Activated CD8-positive, alpha-beta T cell treated with anti-CD3 and anti-CD28 coated beads, Interleukin-2, amount 10 ng/mL, durations not matched to agents 7 days and 5 days (primary cell): ENCODE measurements at places on chromosomes 11 and 22.

DNA sequence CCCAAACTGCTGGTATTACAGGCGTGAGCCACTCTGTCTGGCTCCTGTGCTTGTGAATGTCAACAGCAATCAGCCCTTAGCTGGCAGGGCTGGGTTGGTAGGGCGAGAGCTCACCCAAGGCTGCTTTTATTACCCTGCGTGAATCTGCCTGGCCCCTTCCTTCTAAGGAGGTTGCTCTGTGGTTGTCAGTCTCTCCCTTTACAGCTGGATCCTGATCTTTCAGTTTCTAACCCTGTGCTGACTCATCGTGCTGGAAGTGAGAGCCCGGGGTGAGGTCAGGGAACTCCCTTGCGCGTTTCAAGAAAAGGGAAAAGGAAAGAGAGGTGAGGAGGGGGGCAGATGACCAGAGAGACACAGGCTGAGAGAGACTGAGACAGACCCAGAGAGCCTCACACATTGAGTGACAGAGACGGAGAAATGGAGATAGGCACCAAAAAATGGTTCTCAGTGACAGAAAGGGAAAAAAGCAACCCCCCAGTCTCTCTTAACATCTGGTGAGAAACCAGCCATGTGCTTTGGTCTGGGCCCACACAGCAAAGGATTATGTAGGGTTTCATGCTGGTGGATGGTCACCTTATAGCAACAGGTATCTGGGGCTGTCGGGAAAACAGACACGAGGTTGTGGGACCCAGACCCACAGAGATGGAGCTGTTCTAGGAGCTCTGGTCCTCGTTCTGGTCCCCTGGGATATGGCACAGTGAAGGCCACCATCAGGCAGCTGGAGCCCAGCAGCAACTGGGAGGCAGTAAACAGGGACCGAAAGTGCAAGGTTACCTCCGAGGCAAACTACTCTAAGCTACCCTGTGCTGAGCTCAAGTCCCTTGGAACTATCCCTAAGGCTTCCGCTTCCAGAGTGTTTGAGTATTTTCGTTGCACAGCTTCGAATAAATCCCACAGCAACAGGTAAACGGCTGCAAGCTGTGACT lies 2.5 kb downstream of the TCN2 start:
- DNase-seq = peak; percentile 36

DNA sequence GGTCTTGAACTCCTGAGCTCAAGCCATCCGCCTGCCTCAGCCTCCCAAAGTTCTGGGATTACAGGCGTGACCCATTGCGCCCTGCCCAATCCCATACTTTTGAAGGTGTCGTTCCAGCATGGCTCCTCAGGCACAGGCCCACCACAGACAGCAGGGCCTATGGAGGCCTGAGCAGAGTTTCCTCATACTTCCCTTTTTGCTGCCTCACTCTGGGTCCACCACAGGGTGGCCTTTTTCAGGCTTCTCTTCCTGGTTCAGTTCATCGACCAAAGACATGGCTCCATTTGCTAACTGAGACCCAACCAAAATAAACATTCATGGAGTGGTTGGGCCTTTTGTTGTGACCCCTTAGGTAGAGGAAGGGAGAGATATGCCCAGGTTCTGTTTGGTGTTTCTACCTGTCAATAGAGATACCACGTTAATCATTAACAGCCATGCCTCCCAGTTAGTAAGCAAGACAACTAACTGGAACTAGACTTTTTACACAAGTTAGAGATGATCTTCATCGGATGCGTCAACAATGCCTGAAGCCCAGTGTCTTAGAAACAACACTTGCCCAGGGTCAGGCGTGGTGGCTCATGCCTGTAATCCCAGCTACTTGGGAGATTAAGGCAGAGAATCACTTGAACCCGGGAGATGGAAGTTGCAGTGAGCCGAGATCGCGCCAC lies 35.1 kb downstream of the TRIOBP start:
- no peak for DNase-seq

- no peak for DNase-seq
Measured at GRCh38 chr11:88489030-88489429, 151.5 kb upstream of the CTSC start.

DNA sequence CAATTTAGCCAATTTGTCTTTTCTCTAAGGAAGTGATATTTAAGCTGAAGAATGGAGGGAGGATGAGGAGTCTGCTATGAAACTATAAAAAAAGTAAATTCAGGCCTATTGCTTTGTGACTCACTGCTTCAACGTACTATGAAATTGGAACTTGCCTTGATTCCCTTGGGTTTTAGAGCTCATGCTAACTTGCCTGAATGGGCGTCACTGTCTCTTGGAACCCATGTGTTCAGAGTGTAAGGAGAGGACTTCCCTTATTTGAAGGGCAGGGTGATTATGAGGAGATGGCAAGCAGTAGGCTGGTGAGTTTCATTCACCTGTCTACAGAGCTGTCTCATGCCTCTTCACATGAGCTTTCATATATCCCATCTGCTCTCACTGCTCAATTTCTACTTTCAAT lies 28.7 kb upstream of the WT1 start:
- DNase-seq = no peak

DNA sequence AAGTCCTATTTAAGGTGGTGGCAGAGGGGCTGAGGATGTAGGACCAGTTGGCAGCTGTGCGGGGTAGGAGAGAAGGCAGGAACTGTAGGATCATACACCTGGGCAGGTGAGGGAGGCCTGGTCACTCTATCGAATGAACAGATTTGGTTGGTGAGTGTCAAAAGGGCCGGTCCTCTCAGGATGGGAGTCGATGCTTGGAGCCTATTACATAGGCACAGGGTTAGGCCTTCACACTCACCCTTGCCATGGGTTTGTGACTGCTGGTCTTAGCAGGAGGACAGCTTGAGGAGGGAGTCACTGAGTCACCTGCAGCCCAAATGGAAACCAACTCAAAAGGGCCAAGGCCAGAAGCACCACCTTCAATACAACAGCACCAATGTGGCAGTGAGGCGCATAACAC lies 80.2 kb upstream of the NARS2 start:
- DNase-seq = peak; percentile 13

- no peak for DNase-seq
Measured at GRCh38 chr11:28223577-28223976, 115.4 kb downstream of the METTL15 start.

DNA sequence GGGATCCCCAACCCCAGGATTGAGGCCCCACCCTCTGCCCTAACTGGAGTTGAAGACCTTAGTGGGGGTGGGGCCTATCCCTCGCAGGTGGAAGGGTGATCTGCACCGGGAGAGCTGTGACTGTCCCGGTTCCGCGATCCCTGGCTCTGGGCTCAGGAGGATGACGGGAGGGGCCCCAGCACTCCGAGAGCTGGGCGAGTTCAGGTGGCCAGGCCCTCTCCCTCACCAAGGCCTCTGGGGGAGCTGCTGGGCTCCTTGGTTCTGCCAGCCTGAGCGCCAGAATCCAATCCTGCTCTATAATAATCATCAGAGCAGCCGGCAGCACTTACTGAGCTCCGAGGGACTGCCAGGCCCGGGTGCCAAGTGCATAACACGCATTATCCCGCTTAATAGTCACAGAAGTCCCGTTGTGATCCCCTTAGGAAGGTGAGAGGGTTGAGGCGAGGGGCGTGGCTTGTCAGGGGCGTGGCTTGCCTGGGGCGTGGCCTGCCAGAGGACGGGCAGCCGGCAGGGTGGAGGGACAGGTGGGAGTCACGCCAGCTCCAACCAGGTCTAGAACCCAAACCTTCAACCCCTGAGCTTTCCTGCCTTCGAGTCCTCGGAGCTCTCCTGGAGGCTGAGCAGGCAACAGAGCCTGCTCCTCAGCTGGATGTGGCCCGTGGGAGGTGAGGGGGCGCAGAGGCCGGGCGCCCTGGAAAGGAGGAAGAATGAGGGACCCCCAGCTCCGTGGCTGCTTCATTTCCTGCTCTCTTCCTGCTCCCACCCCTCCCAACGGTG lies 7.3 kb upstream of the SYT7 start:
- peak; percentile 42 for DNase-seq

GRCh38 chr22:44913198-44913983 lies 96.4 kb downstream of the PHF21B start:
- DNase-seq = no peak

DNA sequence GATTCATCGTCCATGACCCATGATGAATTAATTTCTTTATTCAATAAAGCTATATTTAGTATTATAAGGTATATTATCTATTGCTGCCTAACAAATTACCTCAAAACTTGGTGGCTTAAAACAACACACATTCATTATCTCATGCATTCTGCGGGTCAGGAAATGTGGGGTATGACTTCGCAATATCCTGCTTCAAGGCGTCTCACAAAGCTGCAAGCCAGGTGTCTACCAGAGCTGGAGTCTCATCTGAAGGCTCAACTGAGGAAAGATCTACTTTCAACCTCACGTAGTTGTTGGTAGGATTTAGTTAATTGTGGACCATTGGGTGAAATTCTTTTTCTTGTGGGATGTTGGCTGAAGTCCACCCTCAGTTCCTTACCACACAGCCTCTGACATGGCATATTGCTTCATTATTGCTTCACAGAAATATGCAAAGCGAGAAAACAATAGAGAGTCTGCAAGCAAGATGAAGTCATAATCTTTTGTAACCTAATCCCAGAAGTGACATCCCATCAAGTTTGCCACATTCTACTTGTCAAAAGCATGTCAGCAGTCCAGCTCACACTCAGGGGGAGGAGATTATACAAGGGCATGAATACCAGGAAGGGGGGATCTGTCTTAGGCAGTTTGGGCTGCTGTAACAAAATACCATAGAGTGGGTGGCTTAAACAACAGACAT lies 45.1 kb downstream of the KREMEN1 start:
- DNase-seq = no peak

GRCh38 chr11:36540998-36541397 lies 26.8 kb upstream of the RAG1 start:
- DNase-seq = peak; percentile 41

DNA sequence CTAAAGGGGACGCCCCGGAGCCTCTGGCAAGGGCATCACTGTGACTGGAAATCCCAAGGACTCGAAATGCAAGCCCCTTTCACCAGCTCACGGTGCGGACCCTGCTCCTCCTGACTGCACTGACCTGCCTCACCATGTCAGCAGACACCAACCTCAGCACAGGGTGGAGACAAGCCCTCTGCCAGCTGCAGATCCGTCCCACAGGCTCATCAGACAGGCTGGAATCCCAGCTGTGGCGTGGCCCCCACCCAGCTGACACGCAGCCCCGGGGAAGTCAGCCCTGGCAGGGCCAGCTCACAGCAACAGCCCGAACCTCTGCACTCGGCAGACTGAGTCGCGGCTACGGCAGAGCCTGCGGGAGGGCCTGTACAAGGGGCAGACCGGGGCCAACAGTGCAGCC lies 36.8 kb downstream of the BRD1 start:
- DNase-seq = no peak

- no peak for DNase-seq
Measured at GRCh38 chr11:40360206-40360798, 1099.2 kb downstream of the LRRC4C start.

GRCh38 chr22:44026630-44027511 lies 2.8 kb downstream of the PARVB start:
- peak; percentile 85 for DNase-seq

DNA sequence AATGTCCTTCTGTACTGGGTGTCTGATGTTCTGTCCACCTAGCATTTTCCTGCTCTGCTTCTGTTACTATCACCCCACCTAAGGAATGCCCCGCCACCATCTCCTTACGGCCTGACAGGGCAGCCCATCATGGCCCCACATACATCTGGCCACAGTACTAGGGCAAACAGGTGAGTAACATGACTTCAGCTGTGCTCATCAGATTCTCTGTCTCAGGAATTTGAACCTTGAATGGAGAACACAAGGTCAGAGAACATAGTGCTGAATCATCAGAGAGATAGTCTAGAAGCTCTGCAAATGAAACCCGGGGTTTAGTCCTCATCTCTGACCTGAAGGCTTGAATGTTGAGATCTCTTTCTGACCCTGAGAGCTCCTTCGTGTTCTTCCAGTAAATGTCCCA lies 32.4 kb downstream of the ZC3H12C start:
- DNase-seq = no peak

- DNase-seq = no peak
Measured at GRCh38 chr22:44438481-44439131, 59.4 kb downstream of the RTL6 start.

GRCh38 chr22:49655168-49655812 lies 172.4 kb downstream of the BRD1 start:
- DNase-seq = no peak

DNA sequence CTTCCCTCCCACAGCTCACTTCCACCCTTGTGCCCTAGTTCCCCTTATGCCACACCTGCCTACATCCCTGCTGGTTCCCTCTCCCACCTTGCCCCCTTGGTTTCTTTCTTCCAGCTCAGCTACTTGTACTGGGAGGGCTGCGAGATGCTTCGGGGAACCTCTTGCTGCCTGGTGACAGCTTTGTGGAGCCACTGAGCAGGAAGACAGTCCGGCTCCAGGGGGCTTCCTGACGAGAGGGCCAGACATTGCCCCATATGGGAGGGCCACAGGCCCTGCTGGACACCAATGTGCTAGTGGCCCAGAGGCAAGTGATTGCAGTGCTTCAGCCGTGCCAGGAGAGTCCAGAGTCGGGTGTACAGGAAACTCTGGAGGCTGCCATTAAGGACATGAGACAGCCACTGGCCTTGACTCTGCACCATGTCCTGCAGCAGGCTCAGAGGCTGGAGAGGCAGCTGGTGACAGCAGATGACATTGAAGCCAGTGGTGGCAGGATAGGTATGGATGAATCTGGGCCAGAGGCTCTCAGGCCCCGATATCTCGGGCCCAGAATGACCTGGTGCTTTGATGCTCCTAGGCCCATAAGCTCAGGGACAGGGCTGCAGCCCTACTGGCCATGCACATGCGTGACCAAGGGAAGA lies 54.3 kb downstream of the BTG4 start:
- DNase-seq = peak; percentile 11

DNA sequence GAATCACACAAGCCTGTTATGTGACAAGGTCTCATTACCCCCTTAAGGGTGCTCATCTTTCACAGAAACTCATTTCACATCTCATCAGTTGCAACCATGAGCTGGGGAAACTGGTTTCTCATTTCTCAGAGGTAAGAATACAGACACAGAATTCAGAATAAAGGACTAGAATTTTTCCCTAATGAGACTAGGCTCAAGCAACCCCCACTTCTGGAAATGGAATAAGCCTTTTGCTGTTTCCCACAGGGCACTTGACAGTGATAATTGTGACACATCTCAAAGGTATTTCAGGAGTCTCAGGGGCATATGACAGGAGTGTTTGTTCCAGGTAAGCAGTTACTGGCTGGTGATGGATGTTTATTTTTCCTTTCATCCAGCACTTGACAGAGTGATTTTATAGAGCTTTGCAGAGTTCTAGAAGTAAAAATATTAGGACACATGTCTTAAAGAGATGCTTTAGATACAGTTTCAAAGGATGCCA lies 112.9 kb upstream of the DDI1 start:
- no peak for DNase-seq

GRCh38 chr11:88359541-88359940 lies 22.0 kb upstream of the CTSC start:
- DNase-seq = no peak

DNA sequence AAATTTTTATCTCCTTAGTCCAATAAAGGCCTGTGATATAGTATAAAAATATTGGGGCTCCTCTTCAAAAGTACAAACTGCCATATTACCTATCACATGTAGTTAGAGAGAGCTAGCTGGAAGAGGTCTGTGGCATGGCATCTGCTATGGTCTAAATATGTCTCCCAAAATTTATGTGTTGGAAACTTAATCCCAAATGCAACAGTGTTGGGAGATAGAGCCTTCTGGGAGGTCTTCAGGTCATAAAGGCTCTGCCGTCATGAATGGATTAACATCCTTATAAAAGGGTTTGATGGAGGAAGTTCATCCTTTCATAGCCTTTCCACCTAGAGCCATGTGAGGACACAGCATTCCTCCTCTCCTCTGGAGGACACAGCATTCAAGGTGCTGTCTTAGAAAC lies 105.4 kb downstream of the RELT start:
- DNase-seq = no peak

GRCh38 chr11:2839395-2839943 lies 46.1 kb downstream of the CDKN1C start:
- DNase-seq = no peak
